ENCODE measurements at places on chromosomes 7 and 10.

GRCh38 chr10:132193907-132194552 lies 7.3 kb downstream of the DPYSL4 start:
- H3K4me1 ChIP-seq, result peaks cover 2% of the 10 kb centered on the region
- peaks cover 17% of the 10 kb centered on the region for H3K27me3 ChIP-seq
- peaks cover 3% of the 10 kb centered on the region for H3K36me3 ChIP-seq
- H3K4me3 ChIP-seq, result no peak overlapping the region
- peak; percentile 41 for DNase-seq

- no peak overlapping the region for H3K4me3 ChIP-seq
- no peak for DNase-seq
- no peak overlapping the region for H3K27ac ChIP-seq
- peaks cover 9% of the 10 kb centered on the region for H3K4me1 ChIP-seq
- no peaks in the 10 kb centered on the region for H3K36me3 ChIP-seq
- H3K27me3 ChIP-seq, result peaks cover 4% of the 10 kb centered on the region
Measured at GRCh38 chr10:1293636-1294435, 237.7 kb downstream of the WDR37 start.

DNA sequence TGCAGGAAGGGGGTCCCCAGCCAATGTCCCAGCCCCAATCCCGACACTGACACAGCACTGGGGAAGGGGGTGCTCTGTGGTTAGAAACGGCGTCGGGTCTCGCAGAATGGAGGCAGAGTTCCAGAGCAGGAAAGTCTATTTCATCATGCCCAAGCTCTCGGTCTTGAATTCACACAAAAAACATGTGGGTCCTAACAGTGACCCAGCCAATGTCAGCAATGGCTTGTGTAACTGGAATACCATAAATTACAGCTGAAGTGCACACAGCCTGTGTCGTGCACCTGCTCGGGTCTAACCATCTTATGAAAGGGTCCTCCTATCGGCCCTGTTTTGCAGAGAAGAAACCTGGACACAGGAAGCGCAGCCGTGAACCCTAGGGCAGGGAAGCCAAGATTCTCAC lies 324.1 kb downstream of the ADARB2 start:
- H3K36me3 ChIP-seq, result no peaks in the 10 kb centered on the region
- no peak overlapping the region for H3K27ac ChIP-seq
- no peaks in the 10 kb centered on the region for H3K4me1 ChIP-seq
- DNase-seq, result no peak
- H3K27me3 ChIP-seq, result peaks cover 62% of the 10 kb centered on the region

- peaks cover 9% of the 10 kb centered on the region for H3K4me1 ChIP-seq
- peak overlapping the region; percentile 90 for H3K4me3 ChIP-seq
- H3K27me3 ChIP-seq, result peaks cover 33% of the 10 kb centered on the region
Measured at GRCh38 chr10:68231106-68231816, 652 bp downstream of the ATOH7 start.

- H3K4me1 ChIP-seq, result peaks cover 16% of the 10 kb centered on the region
- H3K27me3 ChIP-seq, result peaks cover 22% of the 10 kb centered on the region
- no peaks in the 10 kb centered on the region for H3K36me3 ChIP-seq
- DNase-seq, result no peak
- H3K4me3 ChIP-seq, result peak overlapping the region; percentile 86
- H3K27ac ChIP-seq, result peak overlapping the region; percentile 45
Measured at GRCh38 chr10:103854265-103854685, 1.1 kb downstream of the SH3PXD2A start.

DNA sequence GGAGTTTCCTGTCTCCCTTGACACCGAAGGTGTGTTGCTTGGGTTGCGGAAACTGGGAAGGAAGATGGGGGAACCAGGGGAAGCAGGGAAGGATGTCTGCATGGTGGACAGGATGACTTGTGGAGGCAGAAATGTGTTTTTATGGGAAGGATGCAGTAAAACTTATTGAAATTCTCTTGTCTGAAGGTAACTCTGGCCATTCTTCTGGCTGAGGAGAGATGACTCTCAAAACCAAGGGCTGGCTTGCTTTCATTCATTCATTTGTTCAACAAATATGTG lies 1.5 kb downstream of the UBTD1 start:
- H3K4me3 ChIP-seq, result peak overlapping the region; percentile 78
- peaks cover 17% of the 10 kb centered on the region for H3K4me1 ChIP-seq
- H3K36me3 ChIP-seq, result no peaks in the 10 kb centered on the region
- no peak for DNase-seq

GRCh38 chr10:70777063-70777875 lies 7.9 kb downstream of the TBATA start:
- peaks cover 4% of the 10 kb centered on the region for H3K4me1 ChIP-seq
- H3K27ac ChIP-seq, result peak overlapping the region; percentile 62
- H3K36me3 ChIP-seq, result no peaks in the 10 kb centered on the region
- no peak for DNase-seq
- H3K27me3 ChIP-seq, result no peaks in the 10 kb centered on the region

- no peaks in the 10 kb centered on the region for H3K36me3 ChIP-seq
- H3K27me3 ChIP-seq, result no peaks in the 10 kb centered on the region
Measured at GRCh38 chr7:92584953-92585352, 5.2 kb downstream of the FAM133B start.

DNA sequence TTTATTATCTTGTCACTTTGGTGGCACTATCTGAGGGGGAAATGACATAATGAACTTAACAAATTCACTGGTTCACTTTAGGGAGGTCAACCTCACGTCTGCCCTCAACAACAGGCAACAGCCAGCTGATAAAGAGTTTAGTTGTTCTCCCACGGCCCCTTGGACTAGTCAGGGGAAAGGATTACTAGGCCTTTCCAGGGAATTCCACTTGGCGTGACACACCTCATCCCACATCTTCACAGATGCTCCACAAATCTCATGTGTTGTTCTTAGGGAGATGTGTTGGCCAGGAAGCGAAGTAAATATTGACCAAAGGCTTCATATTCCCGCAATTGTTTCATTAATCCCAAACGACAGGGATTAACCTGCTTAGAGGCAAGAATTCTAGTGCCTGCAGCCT lies 183.5 kb upstream of the CDCA7L start:
- DNase-seq, result no peak
- no peaks in the 10 kb centered on the region for H3K4me1 ChIP-seq
- no peaks in the 10 kb centered on the region for H3K27me3 ChIP-seq
- no peaks in the 10 kb centered on the region for H3K36me3 ChIP-seq
- no peak overlapping the region for H3K4me3 ChIP-seq

DNA sequence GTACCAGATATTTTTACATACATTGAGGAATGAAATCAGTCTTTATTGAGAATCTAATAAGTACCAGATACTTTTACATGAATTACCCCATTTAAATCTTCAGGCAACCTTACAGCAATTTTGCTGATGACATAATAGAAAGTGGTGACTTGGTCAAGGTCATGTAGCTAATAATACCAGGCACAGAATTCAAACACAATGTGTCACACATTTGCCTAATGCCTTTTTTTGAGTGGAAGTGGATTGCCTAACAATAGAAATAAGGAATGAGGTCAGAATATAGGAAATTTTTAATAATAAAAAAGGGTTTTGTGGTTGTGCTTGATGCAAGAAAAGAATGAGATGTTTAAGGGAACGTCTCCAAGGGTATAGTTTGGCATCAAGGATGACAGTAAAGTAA lies 466.6 kb upstream of the IGFBP3 start:
- no peaks in the 10 kb centered on the region for H3K4me1 ChIP-seq
- no peaks in the 10 kb centered on the region for H3K36me3 ChIP-seq
- H3K27me3 ChIP-seq, result peaks cover 3% of the 10 kb centered on the region
- no peak for DNase-seq

GRCh38 chr10:127182161-127182560 lies 14.2 kb downstream of the INSYN2A start:
- no peak overlapping the region for H3K27ac ChIP-seq
- no peak for DNase-seq
- H3K4me3 ChIP-seq, result no peak overlapping the region

GRCh38 chr10:120514035-120514620 lies 57.1 kb downstream of the PLPP4 start:
- no peaks in the 10 kb centered on the region for H3K4me1 ChIP-seq
- H3K4me3 ChIP-seq, result no peak overlapping the region
- H3K36me3 ChIP-seq, result no peaks in the 10 kb centered on the region
- no peak overlapping the region for H3K27ac ChIP-seq
- no peak for DNase-seq
- H3K27me3 ChIP-seq, result peaks cover 2% of the 10 kb centered on the region

DNA sequence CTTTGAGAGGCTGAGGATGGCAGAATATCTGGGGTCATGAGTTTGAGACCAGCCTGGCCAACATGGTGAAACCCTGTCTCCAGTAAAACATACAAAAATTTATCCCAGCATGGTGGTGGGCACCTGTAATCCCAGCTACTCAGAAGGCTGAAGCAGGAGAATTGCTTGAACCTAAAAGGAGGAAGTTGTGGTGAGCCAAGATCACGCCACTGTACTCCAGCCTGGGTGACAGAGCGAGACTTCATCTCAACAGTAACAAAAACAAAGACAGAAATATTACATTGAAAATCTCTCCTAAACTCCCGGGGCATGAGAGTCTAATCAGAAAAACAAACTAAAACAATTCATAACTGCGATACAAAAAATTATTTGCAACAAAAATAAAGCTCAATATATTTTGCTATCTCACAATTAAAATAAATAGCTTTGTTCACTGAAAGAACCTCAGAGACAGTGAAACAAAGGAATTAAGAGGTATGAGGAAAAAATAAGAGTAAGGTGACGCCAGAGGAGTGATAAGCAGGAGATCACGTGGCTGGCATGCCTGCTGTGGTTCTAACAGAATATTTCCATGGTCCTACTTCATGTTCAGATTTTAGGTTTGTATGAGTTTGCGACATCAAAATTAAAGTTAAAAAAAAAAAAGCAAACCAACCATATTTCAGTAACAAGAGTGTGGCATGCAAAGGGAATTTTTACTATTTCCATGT lies 527.7 kb upstream of the POM121L12 start:
- DNase-seq, result no peak
- H3K36me3 ChIP-seq, result no peaks in the 10 kb centered on the region
- H3K4me1 ChIP-seq, result no peaks in the 10 kb centered on the region
- H3K27ac ChIP-seq, result no peak overlapping the region
- H3K27me3 ChIP-seq, result no peaks in the 10 kb centered on the region

DNA sequence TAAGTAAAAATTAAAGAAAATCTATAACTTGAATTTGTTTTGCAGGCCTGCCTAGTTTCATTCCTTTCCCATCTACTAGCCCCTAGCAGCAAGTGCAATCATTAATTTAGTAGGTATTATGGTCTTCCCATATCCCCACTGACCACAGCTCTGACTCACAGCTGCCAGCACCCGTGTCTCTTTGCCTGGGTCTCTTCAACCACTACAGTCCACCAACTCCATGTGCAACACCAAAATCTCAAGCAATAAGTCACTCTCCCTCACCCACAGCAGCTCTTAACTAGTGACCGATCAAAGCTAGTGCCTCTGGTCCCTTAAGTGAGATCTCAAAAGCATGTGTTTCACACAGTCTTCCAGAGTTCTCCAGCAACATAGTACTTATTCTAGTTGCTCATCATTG lies 26.0 kb upstream of the THSD7A start:
- no peaks in the 10 kb centered on the region for H3K27me3 ChIP-seq
- H3K4me1 ChIP-seq, result no peaks in the 10 kb centered on the region
- H3K4me3 ChIP-seq, result no peak overlapping the region
